ENCODE measurements at places on chromosomes 12 and 14. TPM values are rescaled to one million over a fixed set of nuclear protein-coding genes. Genes with fewer than 3 reads are reported as not detected.

GRCh38 chr14:82112210-82112839 is 578.7 kb upstream of the SEL1L start:
- no peaks in the 10 kb centered on the region for H3K36me3 ChIP-seq
- no peak overlapping the region for H3K4me3 ChIP-seq
- DNase-seq = no peak
- no peak overlapping the region for H3K27ac ChIP-seq
- no peaks in the 10 kb centered on the region for H3K4me1 ChIP-seq

GRCh38 chr14:99177046-99177655 is 94.8 kb downstream of the BCL11B start:
- peak overlapping the region; percentile 88 for H3K27ac ChIP-seq
- H3K36me3 ChIP-seq = peaks cover 55% of the 10 kb centered on the region
- DNase-seq = peak; percentile 8
- peaks cover 40% of the 10 kb centered on the region for H3K4me1 ChIP-seq
- H3K27me3 ChIP-seq = no peaks in the 10 kb centered on the region

- no peak for DNase-seq
- no peaks in the 10 kb centered on the region for H3K27me3 ChIP-seq
- no peaks in the 10 kb centered on the region for H3K36me3 ChIP-seq
- no peak overlapping the region for H3K4me3 ChIP-seq
- H3K27ac ChIP-seq = no peak overlapping the region
- no peaks in the 10 kb centered on the region for H3K4me1 ChIP-seq
Observed at GRCh38 chr12:82517027-82517426, 158.7 kb downstream of the METTL25 start.

DNA sequence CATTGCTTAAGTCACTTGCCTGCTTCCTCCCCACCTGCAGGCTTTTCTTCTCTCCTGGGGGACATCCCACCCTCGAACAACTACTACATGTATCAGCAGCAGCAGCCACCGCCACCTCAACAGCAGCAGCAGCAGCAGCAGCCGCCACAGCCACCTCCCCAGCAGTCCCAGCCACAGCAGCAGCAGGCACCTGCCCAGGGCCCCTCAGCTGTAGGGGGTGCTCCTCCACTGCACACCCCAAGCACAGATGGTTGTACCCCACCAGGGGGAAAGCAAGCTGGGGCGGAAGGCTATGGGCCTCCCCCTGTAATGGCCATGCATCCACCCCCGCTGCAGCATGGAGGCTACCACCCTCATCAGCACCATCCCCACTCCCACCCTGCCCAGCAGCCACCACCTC is 15.3 kb downstream of the FOXJ2 start:
- peaks cover 50% of the 10 kb centered on the region for H3K36me3 ChIP-seq
- H3K27me3 ChIP-seq = no peaks in the 10 kb centered on the region
- H3K27ac ChIP-seq = no peak overlapping the region
- DNase-seq = no peak
- peaks cover 18% of the 10 kb centered on the region for H3K4me1 ChIP-seq

GARIN6 gene
- total RNA-seq = not detected

All from activated CD4-positive, alpha-beta memory T cell treated with anti-CD3 and anti-CD28 coated beads for 36 hours (primary cell).